ENCODE measurements at places on chromosomes 3 and 15. TPM values are rescaled to one million over a fixed set of nuclear protein-coding genes. Genes with fewer than 3 reads are reported as not detected.

DNA sequence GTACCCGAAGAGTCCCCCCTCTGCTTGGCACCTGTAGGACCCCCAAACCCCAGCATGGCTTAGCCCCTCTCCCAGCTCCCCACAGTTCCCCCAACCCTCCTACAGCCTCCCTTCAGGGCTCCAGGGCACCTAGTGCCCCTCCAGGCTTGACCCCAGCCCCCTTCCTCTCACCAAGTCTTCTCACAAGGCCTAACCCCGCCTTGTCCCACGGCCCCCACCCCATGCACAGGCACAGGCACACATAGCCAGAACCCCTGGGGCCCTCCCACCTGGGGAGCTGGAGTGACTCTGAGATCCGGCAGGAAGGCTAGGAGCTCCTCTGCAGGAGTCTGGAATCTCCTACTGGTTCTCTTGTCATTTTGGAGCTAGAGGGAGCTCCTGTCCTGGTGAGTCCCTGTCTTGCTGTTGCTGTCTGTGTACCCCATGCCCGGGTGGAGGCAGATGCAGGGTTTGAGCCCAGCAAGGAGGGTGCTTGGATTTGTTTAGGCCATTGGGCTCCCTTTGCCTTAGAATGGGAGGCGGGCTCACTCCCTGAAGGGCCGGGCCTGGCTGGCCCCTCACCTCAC lies 39.6 kb downstream of the KLF13 start:
- no peak for ATAC-seq

KPNA4 gene
- total RNA-seq = 39.9 TPM

- peak; percentile 35 for ATAC-seq
Observed at GRCh38 chr3:66393333-66394005, 107.4 kb downstream of the LRIG1 start.

GRCh38 chr3:185210621-185211142 lies 43.2 kb downstream of the EHHADH start:
- no peak for ATAC-seq

DNA sequence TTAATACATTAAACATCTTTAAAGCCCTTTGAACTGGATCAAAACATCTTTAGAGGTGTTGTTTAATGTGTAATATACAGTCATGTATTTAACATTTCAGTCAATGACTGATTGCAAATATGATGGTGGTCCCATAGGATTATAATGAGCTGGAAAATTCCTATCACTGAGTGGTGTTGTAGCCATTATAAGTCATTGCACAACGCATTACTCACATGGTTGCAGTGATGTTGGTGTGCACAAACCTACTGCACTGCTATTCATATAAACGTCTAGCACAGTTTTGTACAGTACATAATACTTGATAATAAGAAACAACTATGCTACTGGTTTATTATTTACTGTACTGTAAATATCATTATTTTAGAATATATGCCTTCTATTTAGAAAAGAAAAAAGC lies 75.6 kb downstream of the DTWD1 start:
- no peak for ATAC-seq

DNA sequence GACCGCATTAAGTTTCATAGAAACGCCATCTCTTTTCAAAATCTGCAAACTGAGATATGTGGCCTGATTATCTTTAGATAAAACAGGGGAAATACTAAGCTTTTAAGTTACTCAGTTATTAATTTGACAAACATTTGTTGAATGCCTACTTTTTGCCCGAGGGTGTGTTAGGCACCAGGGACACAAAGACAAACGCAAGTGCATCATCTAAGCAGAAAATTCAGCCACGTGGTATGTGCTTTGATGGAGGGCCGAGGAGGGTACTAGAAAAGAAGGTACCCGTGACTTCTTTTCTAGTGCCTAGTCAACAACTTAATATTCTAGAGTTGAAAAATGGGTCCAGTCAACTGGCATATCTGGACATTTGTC lies 594.3 kb downstream of the MAGI1 start:
- ATAC-seq = no peak

DNA sequence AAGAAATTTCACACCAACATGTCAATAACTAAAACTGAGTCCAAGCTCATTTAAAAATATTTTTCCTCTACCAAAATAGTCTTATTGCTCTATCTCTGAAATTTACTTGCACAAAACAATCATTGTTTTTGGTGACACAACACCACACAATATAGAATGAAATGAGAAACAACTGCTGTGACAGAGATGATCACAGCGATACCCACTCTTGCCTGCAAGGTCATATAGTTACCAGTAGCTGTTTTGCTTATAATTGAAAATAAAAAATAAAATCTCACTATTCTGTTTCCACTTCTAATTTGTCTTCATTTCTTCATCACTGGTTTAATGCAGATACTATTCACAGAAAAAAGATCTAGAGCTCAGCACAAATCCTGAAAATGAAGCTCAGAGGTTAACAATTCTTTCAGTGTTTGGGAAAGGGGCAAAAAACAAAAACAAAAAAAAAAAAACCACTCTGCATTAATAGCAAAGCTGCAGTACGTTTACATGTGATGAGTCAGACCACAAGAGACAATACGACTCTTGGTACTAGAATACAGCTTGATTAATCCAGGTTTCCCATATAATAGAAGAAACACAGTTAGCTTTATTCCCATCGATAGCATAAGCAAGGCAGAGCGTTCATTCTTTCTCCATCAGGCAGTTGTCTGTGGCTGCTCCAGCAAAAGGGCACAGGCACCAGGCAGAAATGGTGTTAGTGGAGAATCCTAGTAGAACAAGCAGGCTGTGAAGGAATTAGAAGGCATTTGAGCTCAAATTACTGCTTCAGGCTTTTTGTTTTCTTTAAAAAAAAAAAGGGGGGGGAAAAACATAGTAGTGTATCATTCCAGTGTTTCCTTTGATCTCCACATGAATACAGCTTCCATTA lies 773 bp downstream of the ANKRD28 start:
- peak; percentile 41 for ATAC-seq
